ENCODE measurements at places on chromosomes 5 and 9. TPM values are rescaled to one million over a fixed set of nuclear protein-coding genes. Genes with fewer than 3 reads are reported as not detected.

MLANA gene
- total RNA-seq, result not detected

EPB41L4A gene
- total RNA-seq, result 3.9 TPM

ANKRD55 gene
- total RNA-seq, result not detected

EQTN gene
- total RNA-seq, result not detected
